Midbrain (tissue), 1 donor: ENCODE measurements at places on chromosomes 6 and 20.

DNA sequence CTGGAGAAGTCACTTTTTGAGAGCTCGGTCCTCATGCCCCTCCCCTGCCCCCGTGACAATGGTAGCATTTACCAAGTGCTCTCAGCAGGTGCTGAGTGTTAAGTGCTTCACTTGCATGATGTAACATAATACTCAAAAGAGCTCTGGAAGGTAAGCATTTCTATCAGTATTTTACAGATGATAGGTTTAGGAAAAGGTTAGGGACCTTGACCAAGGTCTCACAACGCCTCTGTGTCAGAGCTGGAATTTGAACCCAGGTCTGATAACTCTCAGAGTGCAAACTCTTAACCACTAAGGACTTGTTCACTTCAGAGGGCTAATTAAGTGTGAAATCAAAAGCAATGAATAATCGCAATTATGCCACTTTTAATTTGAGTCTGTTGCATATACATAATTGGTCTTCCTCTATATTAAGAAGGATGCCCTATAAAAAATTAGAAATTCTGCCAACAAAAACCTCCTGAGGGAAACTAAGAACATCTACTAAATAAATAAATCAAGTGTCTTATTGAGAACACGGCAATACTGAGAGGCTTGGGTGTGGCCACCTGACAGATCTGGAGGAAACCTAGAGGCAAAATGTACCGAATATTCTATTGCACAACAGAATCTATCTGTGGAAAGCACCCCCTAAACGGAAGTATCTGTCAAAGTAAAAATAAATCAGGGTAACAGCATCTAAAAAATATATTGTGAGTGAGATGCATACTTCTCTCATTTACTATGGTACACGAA lies 109.8 kb downstream of the BACH2 start:
- DNase-seq = no peak

DNA sequence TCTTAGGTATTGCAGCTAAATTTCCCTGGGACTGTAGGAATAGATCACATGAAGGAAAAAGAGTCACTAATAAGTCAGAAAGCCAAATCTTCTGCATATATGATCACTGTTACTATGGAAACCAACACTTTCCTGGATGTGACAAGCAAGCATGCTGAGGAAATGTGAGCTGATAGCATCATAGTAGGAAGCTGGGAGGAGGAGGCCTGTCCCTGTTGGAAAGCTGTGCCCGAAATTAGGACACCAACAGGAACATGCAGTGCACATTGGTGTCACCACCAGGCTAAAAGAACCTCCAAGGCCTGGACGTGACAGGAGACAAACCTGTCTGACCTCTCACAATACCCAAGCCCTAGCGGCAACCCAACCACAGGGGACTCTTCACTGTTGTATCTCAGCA lies 181.9 kb upstream of the PCSK2 start:
- no peak for DNase-seq

- no peak for DNase-seq
Observed at GRCh38 chr6:13924949-13925881, at the start of gene RNF182. TSS of gene RNF182 (plus strand) at chr6:13924952. CDS start at chr6:13977120, 52,168 bp downstream.

- no peak for DNase-seq
Observed at GRCh38 chr6:132693478-132693877, 20.4 kb downstream of the VNN1 start.

DNA sequence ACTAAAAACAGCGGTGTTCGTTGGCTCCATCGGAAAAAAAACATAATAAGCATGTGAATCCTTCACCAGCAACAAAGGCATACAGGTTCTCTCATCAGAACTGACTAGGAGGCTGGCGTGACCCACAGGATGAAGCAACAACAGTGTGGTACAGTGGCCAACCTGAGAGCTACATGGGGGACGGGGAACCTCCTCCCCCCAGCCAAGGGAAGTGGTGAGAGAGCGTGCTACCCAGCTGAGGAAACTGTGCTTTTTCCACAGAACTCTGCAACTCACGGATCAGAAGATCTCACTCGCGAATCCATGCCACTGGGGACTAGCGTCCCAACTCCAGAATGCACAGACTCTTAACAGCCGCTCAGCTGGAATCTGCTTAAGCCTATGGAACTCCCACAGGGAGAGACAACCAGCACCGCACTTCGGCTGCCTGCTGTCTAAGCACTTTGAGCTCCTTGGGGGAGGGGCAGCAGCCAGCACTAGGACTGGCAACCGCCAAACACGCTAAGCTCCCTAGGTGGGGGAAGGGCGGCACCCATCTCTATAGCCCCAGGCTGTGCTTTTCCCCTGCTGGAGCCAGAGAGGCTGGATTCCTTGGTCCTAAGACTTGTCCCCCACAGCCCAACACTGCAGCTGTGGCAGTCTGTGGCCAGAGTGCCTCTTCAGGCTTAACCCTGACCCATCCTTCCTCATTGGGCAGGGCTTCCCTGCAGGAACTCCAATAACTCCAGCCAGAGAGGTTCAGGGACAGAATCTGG lies 538.3 kb upstream of the BTBD3 start:
- no peak for DNase-seq

DNA sequence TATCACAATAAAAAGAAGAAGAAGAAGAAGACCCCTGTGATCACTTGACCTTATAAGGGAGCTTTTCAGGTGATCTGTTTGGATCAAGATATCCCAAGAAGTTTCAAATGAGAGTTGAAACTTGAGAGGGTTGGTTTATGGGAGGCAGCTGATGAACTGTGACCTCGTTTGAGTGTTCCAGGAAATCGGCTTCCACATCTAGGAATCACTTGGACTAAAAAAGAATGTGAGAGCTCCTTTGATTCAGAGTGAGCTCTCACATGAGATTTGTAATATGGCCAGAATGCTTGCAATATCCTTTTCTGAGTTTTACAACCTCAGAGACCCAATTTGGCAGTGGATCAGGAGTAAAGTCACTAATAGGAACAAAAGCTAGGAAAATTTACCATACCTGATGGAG lies 228.1 kb downstream of the ATXN1 start:
- DNase-seq = no peak

- DNase-seq = no peak
Observed at GRCh38 chr20:47269309-47270165, 87.0 kb downstream of the ZMYND8 start.

- DNase-seq = no peak
Observed at GRCh38 chr20:21982559-21982958, 277.1 kb downstream of the PAX1 start.

DNA sequence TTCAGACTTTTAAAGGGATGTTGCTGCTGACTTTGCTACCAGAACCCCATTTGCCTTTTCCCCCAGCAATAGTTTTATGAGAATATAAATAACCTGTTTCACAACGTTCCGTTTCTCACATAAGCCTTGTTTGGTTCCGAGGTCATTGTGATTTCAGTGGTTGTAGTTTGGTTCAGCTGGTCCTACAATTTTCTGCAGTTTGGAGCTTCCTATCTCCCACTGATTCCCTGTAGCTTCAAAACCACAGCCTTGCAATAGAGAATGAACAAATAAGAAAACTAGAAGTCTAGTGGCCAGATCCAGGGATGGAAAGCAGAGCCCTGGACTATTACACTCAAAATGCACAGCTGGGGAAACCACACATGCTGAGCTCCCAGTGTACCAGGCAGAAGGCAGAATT lies 24.1 kb upstream of the SH3BGRL2 start:
- DNase-seq = no peak

- DNase-seq = no peak
Observed at GRCh38 chr6:136566007-136566487, 15.8 kb upstream of the MAP7 start.

DNA sequence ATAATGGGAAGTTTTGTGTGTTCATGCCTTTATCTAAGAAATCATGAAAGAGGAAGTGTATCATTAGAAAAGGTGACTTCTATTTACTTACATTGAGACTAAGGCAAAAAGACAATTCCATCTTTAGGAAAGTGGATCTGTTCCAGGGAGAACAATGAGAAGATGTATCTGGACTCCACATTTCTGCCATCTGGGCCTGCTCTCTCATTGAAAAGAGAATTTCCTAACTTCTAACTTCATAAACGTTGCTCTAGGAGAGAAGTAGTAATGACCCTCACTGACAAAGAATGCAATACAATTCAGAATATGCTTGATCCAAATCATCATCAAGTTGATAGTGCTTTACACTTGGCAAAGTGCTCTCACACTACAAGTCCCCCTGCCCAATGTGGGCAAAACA lies 294.2 kb downstream of the OGFRL1 start:
- DNase-seq = no peak

DNA sequence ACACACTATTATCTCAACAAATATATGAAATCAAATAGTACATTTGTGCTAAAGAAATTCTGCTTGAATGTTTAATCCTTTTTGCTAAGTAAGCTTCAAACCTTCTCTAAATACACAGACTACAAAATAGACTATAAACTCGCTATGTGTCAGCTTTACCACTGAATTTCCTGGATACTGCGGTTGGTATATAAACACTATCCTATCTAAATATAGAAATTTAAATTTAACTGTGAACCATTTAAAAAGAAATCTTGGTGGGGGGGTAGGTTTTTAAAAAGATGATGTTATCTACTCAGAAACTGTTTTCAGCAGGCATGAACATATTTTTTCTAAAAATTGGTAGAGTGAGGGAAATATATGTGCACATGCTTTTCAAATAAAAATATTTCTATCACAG lies 306.5 kb upstream of the RUNX2 start:
- DNase-seq = no peak
